ENCODE measurements at places on chromosomes 1 and 21. TPM values are rescaled to one million over a fixed set of nuclear protein-coding genes. Genes with fewer than 3 reads are reported as not detected.

Gene LRRC8C
- 7.5 TPM for total RNA-seq

Gene LRRC53
- not detected for total RNA-seq

Gene OPRD1
- total RNA-seq, result not detected

Gene VANGL2
- total RNA-seq, result not detected

Gene HSD3B2
- not detected for total RNA-seq

Gene RGS8
- not detected for total RNA-seq

Gene TCHH
- not detected for total RNA-seq

Gene CCDC185
- total RNA-seq, result not detected

Measured in myometrial cell (primary cell).